ENCODE measurements at places on chromosomes 13 and 19. TPM values are rescaled to one million over a fixed set of nuclear protein-coding genes. Genes with fewer than 3 reads are reported as not detected.

TJP3 gene
- total RNA-seq = 5.4 TPM

CARS2 gene
- total RNA-seq = 77.1 TPM

GNA15 gene
- 6.1 TPM for total RNA-seq

SKA3 gene
- 7.0 TPM for total RNA-seq

DENND1C gene
- total RNA-seq = 0.51 TPM

DLEU7 gene
- not detected for total RNA-seq

PMIS2 gene
- not detected for total RNA-seq

NALCN gene
- 3.8 TPM for total RNA-seq

PDX1 gene
- not detected for total RNA-seq

NCAN gene
- total RNA-seq = under 0.01 TPM

FGF22 gene
- total RNA-seq = not detected

IZUMO4 gene
- 3.1 TPM for total RNA-seq

All from tongue (tissue), 3 donors.